ENCODE measurements at places on chromosomes 2 and 18.

- no peak for DNase-seq
Measured at GRCh38 chr18:79453816-79454735, 58.3 kb downstream of the NFATC1 start.

GRCh38 chr2:72094701-72095100, 53.0 kb downstream of the CYP26B1 start:
- DNase-seq: no peak

- no peak for DNase-seq
Measured at GRCh38 chr2:239663364-239663924, 262.6 kb upstream of the HDAC4 start.

DNA sequence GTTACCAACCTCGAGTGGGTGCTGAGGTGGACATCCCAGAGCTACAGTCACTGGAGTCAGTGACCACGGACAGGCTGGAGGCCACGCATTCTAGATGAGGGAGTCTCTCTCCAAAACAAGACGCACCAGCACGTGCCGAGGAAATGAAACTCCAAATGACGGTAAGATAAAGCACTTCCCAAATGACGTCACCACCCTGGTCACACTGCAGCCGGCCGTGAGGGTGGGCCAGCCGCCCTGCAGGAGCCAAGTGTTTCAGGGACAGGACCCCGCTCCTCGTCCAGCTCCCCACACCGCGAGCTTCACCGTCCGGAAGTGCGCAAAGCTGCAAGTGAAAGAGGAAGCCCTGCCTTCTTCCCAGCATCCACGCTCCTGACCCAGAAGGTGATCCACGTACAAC, 99.4 kb downstream of the ZNF516 start:
- DNase-seq: no peak

DNA sequence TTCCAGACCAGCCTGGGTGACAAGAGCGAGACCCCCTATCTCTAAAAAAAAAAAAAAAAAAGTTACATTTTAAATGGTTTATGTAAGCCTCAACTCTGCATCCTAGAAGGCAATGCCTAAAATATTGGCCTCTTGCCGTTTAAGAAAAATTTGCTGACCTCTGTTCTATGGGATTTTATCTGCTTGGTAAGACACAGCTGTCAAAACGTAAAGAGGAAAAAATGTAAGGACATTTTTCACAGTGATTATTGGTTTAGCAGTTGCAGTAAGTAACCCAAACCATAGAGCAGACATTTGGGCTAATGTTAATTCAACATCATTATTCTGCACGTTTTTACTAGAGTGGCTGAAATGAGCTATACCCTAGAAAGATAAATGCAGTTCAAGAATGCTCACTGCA, 14.4 kb upstream of the E2F6 start:
- DNase-seq: no peak

DNA sequence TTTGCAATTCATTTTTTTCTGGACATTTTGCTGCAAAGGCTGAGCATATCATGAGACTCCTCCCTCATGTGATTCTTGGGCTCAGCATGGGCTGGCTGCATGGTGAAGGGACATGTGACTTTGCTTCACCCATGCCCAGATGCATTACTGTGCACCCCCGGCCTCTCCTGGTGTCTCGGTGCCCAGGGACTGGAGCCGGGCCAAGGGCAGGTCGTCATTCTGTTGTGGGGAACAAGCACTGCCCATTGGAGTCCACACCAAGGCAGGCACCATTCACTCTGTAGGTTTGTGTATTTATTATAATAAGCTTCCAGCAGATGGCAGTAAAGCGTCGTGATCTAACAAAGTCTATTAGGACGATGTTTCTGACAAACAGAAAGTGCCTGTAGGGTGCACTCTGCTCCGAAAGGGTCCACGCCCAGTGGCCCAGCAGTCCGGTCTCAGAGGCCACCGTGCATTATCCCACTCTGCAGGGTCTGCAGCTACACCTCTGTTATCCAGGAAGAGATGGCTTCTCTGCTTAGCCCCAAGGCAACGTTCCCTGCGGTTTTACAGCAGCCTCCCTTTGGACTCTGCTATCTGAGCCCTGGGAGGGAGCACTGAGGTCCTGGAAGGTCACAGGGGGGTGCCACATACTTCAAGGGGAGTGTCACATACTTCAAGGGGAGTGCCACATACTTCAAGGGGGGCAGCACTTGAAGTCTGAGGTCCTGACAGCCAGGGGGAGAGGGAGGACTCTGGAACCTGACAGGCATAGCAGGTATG, 219.6 kb downstream of the TSN start:
- DNase-seq: peak; percentile 87

GRCh38 chr2:48844417-48845155, 89.1 kb upstream of the LHCGR start:
- peak; percentile 2 for DNase-seq

- DNase-seq: peak; percentile 10
Measured at GRCh38 chr2:9897331-9897737, 54.1 kb downstream of the TAF1B start.
